ENCODE measurements at places on chromosomes 7 and 10. TPM values are rescaled to one million over a fixed set of nuclear protein-coding genes. Genes with fewer than 3 reads are reported as not detected.

- DNase-seq: no peak
Measured at GRCh38 chr7:20407585-20408466, 77.1 kb downstream of the ITGB8 start.

AOAH gene
- total RNA-seq: not detected

- DNase-seq: no peak
Measured at GRCh38 chr7:84455788-84456187, 261.2 kb upstream of the SEMA3A start.

DNA sequence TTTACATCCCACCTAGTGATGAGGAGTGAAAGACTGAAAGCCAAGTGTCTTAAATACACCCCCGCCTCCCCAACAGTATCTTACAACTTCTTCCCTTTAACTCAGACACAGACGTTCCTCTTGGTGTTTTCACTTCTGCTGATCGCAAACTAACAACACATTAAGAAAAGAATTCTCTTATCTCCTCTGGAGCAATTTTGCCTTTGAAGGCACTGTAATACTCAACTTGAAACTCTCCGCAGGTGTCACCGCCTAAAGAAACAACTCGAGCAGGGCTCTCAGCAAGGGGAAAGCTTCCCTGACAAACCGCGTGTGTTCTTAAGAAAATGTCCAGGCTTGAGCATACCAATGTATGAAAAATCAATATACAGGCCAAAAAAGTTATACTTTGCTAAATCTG lies 452 bp downstream of the SEMA3C start:
- DNase-seq: no peak

GRCh38 chr10:73593812-73594211 lies 2.7 kb upstream of the USP54 start:
- DNase-seq: no peak

Data from SJSA1 (cell line).